ENCODE measurements at places on chromosomes 7 and 10.

GRCh38 chr10:102578782-102579181, 65.5 kb upstream of the TRIM8 start:
- DNase-seq, result no peak

DNA sequence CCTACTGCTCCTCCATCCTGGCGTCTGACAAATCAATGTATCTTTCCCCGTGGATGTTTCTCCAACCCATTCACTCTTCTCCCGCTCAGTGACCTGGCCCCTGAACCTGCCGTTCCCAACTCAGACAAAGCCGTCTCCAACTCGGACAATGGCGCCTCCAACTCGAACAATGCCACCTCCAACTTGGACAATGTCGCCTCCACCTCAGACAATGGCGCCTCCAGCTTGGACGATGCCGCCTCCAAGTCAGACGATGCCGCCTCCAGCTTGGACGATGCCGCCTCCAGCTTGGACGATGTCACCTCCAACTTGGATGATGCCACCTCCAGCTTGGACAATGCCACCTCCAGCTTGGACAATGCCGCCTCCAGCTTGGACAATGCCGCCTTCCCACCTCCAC, 608.6 kb downstream of the DNAJB6 start:
- DNase-seq, result no peak

- no peak for DNase-seq
These were observed 354.6 kb downstream of the SDK1 start for GRCh38 chr7:3655635-3656034.

DNA sequence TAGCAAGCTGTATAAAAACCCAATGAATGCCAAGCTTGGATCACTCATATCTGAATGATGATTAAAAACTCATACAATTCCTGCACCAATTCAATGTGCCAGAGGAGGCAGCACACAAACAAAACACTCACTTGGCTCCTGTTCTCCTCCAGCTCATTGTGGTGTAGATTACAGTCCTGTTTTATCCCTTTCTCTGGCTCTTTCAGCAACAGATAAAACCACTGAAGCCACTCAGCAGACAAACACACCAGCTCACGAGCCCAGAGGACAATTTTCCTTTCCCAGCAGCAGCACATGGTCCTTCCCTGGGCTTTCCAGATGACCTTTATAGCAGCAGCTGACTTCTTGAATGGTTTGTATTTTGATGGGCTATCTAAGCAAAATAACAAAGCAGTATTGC, 107.3 kb upstream of the STARD3NL start:
- no peak for DNase-seq

GRCh38 chr10:93367664-93368063, 114.5 kb downstream of the MYOF start:
- DNase-seq, result no peak

GRCh38 chr7:95723583-95724180, 48.7 kb upstream of the DYNC1I1 start:
- DNase-seq, result no peak

DNA sequence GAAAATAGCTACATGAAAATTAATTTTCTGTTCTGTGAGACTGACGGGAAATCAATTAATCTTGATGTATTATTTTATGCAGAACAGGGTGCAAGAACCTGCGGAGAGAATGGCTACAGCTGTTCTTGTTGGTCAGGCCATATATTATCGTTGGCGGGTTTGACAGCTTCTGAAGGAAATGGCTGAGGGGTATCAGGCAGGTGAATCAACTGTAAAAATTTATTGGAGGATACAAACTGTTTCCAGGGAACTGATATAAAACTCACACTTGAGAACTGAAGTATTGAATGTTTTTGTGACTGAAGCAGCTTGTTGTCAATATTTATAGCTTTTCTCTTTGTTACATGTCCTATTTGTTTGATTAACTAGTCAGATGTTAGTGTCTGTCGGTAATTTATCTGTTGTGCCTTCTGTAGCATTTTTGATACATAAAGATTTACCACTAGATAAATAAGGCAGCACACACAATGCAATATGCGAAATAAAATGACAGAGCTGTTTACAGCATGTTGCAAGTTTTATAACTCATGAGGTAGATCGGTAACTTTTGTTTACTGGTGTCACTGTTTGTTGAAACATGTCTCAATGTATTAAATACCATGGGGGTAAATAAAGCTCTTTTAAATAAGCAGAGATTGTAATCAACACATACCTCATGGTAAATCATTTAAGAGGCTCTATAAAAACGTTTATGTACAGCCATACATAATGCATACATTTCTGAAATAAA, 308.2 kb downstream of the LRMDA start:
- DNase-seq, result no peak

DNA sequence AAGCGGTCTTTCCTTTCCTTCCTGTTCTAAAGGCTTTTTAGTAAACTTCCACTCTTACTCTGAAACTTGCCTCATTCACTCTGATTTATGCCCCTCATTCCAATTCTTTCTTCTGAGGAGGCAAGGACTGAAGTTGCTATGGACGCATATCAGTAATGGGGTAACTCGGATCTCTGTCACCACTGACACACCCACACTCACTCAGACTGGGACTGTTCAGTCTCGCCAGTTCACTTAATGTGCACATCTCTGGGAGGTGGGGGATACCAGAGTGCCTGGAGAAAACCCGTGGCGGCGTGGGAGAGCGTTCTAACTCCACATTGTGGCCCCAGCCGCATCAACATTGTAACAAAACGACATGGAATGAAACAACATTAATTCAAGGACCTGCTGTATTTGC, 1139.3 kb upstream of the CELF2 start:
- no peak for DNase-seq

GRCh38 chr7:31702354-31702753, 15.3 kb downstream of the PPP1R17 start:
- no peak for DNase-seq

DNA sequence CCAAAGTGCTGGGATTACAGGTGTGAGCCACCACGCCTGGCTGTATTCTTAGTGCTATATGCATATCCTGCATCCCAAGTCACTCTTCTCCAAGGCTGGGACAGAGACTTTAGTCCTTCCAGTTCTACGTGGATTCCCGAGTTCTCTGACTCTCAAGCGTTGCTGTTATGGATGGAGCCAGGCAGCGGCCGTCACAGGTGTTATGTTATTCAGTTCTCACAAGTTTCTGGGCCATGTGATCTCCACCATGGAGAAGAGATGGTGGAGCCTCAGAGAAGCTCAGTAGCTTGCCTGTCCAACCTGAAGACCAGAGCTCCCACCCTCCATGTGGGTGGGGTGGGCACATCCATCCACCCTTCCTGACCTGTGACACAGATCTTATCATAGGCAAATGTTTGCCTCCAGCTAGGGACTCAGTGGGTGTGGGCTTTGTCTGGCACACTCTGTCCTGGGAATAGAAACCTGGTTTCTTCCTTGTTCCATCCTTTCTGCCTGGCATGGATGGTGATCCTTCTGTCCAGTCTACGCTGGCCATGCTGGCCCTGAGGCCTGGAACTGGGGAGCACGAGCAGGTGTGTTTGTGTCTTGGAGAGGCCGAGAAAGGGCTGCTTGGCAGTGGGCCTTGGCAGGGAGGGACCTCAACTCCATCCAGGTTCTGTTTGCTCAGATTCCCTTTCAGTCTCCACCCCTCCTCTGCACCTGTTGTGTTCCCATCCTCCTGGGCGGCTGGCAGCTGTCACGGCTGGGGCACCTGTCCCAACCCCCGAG, 55.3 kb downstream of the NEURL1 start:
- no peak for DNase-seq

DNA sequence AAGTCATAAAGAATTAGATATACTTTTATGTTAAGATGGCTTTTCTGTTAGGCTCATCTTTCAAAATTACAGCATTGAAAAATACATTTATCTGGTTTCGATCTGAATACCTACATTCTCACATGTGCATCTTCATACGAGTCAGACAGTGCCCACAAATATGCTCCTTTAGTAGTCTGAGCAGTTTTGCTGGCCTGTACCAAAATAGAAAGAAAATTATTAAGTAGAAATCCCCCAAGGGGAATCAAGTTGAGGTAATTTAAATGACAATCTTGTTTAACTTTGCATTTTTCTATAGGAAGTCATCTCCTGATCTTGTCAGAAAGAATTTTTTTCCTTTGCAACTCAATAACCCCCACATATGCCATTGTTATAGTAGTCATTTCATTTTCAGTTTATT, 287.4 kb upstream of the SEMA3D start:
- no peak for DNase-seq

- DNase-seq, result no peak
These were observed 9.9 kb downstream of the RP9 start for GRCh38 chr7:33099154-33099940.

Measured in stimulated activated CD4-positive, alpha-beta T cell treated with anti-CD3 and anti-CD28 coated beads, Interleukin-15, amount 100 ng/mL, for 48 hours (primary cell).